ENCODE measurements at places on chromosomes 6 and 20.

DNA sequence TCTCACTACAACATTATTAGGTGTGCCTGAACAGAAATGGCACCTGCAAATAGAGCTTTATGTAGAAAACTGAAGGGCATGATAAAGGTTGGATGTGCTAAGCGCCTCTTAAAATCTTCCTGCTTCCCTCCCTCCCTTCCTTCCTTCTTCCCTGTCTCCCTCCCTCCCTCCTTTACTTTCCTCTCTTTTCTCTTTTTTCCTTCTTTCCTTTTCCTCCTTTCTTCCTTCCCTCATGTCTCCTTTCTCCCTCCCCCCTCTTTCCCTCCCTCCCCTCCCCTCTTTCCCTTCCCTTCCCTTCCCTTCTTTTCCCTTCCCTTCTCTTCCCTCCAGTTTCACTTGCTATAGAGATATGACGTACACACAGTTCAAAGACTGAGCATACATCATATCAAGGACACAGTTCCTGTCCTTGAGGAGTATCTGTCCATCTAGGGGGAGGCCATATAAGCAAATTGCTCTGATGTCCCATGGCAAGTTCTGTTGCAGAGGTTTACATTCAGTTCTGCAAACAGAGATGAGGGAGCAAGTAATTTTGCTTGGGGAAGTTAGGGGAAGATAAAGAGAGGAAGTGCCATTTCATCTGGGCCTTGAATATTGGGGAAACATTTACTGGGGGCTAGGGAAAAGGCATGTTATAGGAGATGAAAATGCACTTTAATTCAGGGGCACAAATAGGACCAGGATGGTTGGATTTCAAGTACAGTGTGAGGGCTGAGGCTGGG lies 79.0 kb upstream of the EEF1E1 start:
- no peak for DNase-seq

- peak; percentile 81 for DNase-seq
These were observed 874.2 kb downstream of the TFAP2A start for GRCh38 chr6:9540534-9541126.

GRCh38 chr6:108156180-108156937 lies 9.5 kb upstream of the NR2E1 start:
- peak; percentile 86 for DNase-seq

DNA sequence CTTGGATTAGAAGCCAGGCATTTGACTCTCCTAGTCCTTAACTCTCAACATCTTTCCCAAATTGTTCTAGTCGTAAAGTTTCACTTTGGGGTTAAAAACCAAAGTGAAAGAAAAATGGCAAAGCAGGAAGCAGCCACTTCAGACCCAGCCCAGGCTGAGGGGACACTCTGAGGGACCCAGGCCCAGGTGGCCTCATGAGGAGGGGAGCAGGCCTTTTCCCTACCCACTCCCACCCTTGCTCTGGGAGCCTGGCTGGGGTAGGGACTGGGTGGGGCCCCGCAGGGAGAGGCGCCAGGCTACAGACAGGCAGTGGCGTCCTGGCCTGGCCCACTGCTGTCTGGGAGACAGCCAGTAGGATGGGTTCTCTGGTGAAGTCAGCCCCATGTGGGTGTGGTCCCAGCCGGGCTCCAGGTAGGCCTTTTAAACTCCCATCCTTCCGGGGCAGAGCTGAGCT lies 68.7 kb upstream of the MYL9 start:
- DNase-seq = no peak
